H1 (cell line): ENCODE measurements at places on chromosomes 7 and 10.

GRCh38 chr10:104328896-104329710 is 9.2 kb downstream of the ITPRIP start:
- DNase-seq: no peak

DNA sequence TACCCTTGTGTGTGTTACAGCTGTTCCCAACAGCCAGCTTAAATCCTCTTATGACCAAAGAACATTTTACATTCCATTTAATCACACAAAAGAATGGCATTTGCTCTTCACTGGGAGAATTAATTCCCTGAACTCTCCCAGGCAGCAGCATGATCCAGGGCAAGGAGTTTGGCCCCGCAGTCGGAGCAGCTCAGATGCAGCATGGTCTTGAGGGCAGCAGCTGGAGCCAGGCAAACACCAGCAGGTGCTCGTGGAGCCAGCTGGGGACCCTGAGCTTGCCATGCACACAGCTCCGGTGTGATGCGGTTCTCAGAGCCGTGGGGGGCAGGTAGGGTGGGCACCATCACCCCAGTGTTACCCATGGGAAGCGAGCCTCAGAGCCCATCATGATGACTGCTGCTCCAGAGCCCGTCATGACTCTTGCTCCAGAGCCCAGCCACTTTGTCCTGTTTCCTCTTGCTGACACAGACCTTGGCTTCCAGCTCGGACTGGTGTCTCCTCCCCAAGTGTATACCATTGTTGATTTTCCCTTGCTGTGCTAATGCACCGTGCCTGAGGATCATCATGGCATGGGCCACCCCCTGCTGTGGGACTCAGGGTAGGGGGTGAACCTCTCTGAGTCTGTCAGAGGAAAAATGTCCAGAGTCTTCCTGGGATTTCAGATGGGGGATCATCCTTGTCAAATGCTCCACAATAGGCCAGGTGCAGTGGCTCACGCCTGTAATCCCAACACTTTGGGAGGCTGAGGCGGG is 75.8 kb downstream of the ZRANB1 start:
- no peak for DNase-seq

GRCh38 chr10:103895411-103896186 is 22.4 kb downstream of the STN1 start:
- DNase-seq: no peak

DNA sequence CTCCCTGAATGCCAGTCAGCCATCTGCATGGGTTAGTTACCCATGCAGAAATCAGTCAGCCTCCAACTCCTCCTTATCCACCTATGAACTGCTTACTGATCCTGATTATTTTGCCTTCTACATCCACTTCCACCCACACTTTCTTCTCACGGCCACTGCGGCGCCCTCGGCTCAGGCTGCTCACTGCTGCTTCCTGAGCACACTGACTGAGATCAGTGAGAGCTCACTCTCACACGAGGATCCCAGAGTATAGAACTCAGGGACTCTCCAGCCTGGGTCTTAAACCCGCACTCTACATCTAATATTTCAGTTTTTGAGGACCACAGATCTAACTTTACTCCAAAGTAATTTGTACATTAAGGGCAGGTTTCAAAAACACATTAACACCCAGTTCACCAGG is 64.4 kb downstream of the GRB10 start:
- no peak for DNase-seq

- no peak for DNase-seq
These were observed 52.3 kb upstream of the ARMC3 start for GRCh38 chr10:22875581-22875980.

DNA sequence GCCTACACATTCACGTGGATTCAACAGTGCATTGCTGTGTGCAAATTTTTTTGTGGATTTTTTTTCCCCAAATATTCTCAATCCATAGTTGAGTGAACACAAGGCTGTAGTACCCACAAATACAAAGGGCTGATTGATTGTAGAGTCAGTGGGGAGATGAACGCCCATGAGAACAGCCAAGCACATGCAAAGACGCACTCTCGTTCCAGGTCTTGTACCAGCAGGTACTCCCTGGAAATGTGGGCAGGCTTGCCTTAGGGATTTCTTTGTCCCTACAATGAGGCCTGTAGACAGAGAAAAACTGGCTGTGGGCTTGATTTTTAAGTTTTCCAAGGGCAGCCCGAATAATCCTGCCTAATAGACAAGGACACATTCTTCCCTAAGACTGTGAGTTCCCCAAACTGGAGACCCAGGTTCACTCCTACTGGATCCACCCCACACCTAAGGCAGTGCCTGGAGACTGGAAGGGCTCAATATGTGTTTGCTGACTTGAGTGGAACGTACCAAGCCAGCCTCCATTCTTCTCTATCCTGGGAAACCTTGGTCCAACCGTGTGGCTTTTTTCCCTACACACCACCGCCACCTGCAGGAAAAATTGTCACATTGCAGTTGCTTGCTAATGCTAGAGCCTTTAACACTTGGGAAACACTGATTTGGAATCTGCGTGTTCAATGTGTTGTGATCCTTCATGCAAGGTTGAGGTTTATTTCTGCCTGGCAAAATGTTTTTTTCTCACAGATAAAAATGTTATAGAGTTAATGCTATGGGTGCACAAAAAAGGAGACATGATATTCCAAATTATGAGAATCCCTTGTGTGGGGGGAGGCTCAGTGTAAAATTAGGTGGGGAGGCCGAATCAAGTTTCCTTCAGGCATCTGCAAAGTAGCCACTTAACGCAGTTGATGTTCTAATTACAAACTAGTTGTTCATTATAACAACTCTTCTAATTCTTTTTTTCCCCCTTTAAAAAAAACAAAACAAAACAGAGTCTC is 49.3 kb downstream of the PPP1R17 start:
- peak; percentile 34 for DNase-seq

DNA sequence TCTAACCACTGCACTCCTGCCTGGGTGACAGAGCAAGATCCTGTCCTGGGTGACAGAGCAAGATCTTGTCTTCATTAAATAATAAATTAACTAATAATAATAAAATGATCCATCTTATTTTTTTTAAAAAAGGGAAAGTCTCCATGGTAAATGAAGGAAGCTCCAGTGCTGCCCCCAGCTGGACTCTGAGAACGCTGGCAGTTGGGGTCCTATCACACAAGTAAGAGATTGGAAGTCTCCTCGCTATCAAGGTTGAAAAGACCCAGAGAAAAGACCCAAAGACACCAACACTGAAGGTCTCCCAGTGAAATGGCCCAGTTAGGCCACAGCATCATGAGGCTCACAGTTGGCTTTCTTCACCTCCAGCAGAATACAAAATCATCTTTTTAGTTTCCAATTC is 13.8 kb upstream of the C10orf67 start:
- no peak for DNase-seq

- DNase-seq: no peak
These were observed 22.5 kb upstream of the MMP21 start for GRCh38 chr10:125797994-125798662.

DNA sequence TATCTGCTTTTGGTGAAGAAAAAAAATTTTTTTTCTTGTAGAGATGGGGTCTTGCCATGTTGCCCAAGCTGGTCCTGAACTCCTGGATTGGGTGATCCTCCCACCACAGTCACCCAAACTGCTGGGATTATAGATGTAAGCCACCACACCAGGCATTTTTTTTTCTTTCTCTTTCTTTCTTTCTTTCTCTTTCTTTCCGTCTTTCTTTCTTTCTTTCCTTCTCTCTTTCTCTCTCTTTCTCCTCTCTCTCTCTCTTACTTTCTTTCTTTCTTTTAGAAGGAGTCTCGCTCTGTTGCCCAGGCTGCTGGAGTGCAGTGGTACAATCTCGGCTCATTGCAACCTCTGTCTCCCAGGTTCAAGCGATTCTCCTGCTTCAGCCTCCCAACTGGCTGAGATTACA is 3.5 kb upstream of the UBE2D4 start:
- DNase-seq: no peak

GRCh38 chr7:90461219-90461618 is 8.2 kb upstream of the PTTG1IP2 start:
- no peak for DNase-seq
